ENCODE measurements at places on chromosomes 3 and 15.

DNA sequence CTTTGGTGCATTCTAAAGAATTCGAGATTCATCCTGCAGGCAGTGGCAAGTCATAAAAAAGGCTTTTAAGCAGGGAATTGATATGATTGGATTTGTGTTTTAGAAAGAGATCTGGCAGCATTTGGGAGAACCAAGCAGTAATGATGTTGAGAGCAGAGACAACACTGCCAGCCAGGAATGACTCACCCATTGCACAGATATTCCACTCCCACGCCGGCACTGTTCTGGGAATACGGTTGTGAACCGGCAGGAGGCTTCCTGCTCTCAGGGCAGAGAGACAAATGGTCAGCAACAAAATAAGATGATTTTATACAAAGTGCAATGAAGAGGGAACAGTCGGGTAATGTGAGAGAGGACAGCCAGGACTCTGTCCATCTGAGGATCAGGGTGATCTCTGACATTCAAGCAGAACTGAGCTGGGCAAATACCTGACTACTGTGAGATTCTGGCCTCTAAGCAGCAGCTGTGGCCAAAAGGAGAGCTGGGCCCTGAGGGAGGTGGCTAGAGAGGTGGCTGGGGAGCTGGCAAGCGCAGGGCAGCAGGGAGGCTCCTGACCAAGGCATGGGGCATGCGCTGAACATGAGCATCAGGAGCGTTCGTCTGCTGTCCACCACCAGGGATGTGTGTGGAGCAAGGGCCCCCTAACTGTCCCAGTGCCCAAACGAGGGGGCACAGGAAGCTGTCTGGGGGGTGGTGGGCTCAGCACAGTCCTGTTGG lies 56.1 kb upstream of the PLXNA1 start:
- DNase-seq: no peak

DNA sequence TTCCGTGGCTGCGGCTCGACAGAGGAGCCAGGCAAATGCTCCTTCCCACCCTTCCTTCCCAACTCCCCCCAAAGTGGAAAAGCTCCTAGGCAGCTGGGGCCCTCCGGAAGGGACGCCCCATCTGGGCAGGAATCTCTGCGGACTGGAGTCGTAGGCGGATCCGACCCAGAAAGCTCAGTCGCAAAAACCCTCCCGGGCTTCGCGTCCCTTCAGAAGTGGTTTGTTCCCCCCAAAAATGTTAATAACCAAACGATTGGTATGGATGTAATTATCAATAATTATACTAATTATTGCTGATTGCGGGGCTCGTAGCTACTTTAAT lies 3.8 kb downstream of the RNU6-1 start:
- DNase-seq: no peak

DNA sequence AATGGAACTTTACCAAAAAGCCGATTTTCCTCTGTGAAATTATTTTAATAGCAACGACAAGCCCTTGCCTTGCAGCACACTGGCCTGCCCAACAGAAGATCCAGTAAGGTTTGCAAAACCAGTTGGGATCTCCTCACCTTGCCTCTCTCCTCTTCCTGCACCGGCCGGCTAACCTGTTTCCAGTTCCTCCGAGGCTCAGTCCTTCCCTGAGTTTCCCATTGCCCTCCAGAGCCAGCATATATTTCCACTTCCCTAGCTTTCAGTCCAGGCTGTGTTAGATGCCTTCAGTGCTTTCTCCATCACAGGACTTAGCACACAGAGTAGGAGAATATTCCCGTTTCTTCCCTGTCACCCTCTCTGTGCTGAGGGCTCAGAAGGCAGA lies 60.3 kb downstream of the NOX5 start:
- no peak for DNase-seq

DNA sequence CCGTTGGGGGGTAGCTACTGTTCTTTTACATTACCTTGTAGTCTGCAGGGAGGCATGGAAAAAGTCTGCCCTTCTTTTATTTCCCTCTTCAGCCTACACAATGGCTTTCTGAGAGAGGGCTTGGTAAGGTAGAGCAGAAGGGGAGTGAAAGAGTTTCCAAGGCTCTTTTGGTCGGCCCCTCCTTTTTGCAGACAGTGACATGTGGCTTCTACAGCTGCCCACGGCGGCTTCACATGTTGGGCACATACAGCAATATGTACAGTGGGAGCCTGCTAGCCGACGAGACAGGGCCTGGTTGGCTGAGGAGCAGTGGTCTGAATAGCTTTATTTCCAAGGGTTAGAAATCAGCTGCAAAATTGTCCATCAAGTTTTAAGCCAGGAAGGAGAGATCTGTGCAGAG lies 4.0 kb downstream of the INAFM2 start:
- DNase-seq: no peak

GRCh38 chr15:37072181-37072580 lies 28.2 kb downstream of the MEIS2 start:
- DNase-seq: no peak

GRCh38 chr3:63069806-63070475 lies 194.7 kb upstream of the CADPS start:
- DNase-seq: no peak

GRCh38 chr15:52071570-52071969 lies 41.0 kb downstream of the BCL2L10 start:
- DNase-seq: no peak

DNA sequence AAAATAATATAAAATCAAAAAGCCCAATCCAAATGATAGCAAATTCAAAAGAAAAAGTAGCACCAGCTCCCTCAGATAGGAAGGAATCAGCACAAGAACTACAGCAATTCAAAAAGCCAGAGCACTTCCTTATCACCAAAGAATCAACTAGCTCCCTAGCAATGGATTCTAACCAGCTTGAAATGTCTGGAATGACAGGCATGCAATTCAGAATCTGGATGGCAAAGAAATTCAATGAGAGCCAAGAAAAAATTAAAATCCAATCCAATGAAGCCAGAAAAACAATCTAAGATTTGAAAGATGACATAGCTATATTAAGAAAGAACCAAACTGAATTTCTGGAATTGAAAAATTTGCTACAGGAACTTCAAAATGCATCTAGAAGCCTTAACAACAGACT lies 1334.4 kb upstream of the ALCAM start:
- DNase-seq: no peak

DNA sequence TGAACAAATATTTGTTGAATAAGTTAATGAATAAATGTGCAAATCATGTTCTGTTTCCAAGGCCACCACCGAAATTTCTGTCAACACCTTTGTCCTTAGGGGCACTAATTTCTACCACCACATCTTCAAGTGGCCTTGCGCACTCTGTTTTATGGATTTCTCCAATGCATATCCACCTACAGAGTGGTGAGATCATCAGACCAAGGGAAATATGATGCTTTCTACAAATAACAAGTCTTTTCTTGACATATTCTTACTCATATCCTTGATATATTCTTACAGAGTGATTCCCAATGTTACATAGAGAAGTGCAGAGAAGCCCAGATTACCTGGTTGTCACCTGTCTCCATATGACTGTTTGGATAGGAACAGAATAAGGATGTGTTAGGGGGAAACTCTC lies 36.1 kb upstream of the TMCO5A start:
- DNase-seq: no peak

GRCh38 chr3:133461291-133461690 lies 61.4 kb downstream of the BFSP2 start:
- no peak for DNase-seq

DNA sequence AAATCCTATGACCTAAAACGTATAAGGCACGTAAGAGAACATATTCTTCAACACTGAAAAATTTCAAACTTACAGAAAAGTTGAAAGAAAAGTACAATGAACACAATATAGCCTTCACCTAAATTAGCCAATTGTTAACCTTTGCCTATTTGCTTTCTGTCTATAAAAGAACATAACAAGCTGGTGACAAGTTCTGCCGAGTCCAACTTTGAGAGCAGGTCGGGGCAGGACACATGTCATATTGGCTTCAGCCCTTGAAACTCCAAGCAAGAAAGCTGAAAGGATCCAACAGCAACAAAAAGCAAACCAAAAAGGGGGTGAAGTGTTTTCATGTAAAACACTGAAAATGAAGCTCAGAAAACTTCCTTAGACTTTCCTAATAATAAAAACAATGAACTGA lies 59.1 kb downstream of the TBC1D2B start:
- DNase-seq: no peak

DNA sequence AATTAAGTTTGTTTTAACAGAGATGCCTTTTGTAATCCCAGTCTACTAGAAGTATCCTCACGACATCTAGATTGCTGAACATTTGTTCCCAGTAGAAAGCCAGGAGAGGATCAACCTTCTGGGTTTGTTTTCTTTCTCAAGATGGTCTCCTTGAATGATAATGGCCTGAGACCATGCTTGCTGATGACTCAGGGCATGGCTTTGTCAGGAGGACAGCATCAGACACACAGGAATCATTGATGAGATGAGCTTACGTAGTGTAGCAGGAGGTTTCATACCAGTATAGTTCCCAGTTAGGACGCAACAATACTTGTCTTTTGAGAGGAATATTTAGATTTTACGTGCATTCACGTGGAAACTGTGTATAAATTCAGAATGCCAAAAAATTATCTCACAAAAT lies 38.6 kb downstream of the ATP1B3 start:
- no peak for DNase-seq

- no peak for DNase-seq
Observed at GRCh38 chr3:32592011-32592410, 21.4 kb upstream of the DYNC1LI1 start.

GRCh38 chr15:92892201-92892555 lies 7.9 kb upstream of the CHD2 start:
- DNase-seq: no peak

DNA sequence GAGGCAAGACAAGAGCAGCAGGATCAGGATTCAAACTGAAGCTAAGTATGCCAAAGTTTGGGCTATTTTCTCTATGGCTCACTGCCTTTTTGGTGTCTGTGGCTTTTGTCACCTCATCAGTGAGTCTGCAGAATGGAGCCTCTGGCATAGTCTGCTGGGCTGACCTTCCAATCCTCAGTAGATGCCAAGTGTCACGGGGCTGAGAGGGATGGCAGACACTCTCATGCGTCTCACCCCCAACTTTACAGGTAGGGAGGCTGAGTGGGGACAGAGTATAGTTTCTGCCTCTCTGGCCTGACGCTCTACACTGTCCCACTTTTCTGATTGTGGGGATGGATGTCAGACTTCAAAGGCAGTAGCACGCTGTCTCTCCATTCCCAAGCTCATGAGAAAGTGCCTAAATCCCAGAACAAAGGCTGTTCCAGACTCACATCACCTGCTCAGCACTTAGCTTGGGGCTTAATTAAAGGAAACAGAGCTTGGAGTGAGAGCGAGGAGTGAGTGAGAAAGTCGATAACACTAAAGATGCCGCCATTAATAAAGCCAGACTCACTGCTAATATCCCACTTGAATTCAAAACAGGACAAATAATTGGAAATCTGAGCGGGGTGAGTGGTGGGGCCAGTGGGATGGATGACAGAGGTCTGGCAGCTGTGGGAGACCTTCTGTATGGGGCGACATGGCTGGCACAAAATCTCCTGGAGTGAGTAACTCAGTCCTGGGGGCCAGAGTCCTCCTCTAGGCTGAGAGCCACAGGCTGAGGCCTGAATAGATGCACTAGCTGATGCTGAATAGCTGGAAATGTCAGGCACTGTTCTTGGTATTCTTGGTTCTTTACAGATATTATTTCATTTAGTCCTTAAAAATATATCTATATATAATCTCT lies 78.4 kb upstream of the MRPS22 start:
- no peak for DNase-seq

Measured in Right ventricle myocardium inferior (tissue), 1 donor.